ENCODE measurements at places on chromosomes 5 and 9.
A peak's percentile ranks its signal among the peaks of the same experiment; 100 is the strongest.

DNA sequence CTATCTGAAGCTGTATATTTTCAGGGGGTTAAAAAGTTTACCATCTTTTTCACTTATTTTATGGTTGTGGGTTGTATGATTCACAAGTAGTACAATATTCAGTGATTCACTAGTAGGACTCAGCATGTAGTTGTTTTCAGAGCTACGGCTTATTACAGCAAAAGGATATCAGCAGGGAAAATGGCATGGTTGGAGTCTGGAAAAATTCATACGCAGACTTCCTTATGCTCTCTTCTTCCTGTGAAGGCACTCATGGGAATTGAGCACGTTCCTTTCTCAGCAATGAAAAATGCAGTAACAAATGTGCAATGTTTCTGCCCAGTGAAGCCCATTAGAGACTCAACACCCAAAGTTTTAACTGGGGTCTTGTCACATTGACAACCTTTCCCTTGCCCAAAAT, 250.5 kb downstream of the KCNN2 start:
- DNase-seq = no peak

DNA sequence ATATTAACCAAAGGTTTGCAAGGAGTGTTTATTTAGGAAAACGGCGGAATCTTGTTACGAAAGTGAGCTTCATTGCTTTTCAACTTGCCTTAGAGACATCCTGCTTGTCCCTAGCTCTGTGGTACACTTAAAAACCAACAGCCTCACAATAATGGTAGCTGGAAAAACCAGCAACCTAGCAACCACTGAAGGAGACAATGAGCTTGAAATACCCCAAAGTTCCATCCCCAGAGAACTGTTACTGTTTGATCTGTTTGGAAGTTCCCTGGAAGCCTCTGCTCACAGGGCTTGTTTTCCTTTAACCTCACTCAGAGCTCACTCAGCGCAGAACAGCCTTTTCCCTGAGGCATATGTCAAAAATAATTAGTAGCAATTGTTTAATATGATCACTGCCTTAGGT, 43.2 kb downstream of the SH3TC2 start:
- no peak for DNase-seq

DNA sequence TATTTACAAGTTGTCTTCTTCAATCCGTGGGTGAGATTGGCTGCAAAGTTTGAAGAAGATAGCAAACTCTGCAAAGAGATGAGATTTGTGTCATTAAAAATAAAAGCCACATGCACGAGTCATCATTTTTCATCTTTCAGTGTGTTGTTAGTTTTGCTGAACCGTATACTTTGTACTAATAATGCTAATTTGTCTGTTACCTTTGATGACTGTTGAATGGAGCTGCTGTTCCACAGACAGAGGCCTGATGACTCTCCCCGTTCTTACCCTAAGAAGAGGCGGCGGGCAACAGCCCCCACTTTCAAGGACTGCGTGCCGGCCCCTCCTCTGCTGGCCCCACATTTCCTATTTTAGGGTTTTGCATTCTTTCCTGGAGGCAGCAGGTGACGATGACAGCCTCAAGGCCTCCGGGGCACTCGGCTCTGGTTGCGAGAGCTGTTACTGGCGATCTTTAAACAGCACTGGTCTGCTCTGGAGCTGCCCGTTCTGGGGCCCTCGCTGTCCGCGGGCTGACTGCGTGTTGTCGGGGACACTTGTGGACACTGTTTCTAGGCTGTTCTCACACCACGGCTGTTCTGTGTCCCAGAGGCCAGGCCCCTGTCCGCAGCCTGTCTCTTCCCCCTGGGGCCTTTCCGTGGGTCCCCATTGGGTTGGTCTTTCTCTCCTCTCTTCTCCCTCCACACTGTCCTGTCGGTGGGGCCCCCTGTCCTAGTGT, 35.1 kb downstream of the NDUFS6 start:
- DNase-seq = no peak

DNA sequence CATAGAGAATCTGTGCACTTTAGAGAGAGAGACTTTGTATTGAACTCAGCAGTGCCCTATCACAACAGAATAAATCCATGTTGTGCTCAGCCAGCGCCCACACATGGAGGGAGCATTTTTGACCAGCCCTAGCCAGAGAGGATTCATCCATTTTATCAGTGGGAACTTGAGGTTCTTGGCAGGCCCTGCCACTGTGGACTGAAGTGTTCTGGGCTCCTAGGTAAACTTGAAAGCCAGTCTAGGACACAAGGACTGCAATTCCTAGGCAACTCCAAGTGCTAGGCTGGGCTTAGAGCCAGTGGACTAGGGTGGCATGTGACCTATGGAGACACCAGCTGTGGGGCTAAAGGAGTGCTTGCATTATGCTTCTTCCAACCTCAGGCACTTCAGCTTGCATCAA, 523.5 kb downstream of the CDH12 start:
- no peak for DNase-seq

- no peak for DNase-seq
These were observed 182.7 kb downstream of the SMC2 start for GRCh38 chr9:104276709-104277245.

DNA sequence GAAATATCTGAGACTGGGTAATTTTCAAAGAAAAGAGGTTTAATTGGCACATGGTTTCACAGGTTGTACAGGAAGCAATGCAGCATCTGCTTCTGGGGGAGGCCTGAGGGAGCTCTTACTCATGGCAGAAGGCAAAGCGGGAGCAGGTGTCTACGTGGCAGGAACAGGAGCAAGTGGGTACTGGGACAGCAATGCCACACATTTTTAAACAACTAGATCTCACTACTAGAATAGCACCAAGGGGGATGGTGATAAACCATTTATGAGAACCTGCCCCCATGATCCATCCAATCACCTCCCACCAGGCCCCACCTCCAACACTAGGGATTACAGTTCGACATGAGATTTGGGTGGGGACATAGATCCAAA, 47.6 kb upstream of the HOMER1 start:
- DNase-seq = no peak

GRCh38 chr5:44935262-44935661, 126.5 kb downstream of the MRPS30 start:
- DNase-seq = no peak

- DNase-seq = no peak
These were observed 503.6 kb downstream of the SEMA5A start for GRCh38 chr5:9042241-9042640.

GRCh38 chr5:157046041-157046440, 12.9 kb downstream of the HAVCR1 start:
- no peak for DNase-seq

DNA sequence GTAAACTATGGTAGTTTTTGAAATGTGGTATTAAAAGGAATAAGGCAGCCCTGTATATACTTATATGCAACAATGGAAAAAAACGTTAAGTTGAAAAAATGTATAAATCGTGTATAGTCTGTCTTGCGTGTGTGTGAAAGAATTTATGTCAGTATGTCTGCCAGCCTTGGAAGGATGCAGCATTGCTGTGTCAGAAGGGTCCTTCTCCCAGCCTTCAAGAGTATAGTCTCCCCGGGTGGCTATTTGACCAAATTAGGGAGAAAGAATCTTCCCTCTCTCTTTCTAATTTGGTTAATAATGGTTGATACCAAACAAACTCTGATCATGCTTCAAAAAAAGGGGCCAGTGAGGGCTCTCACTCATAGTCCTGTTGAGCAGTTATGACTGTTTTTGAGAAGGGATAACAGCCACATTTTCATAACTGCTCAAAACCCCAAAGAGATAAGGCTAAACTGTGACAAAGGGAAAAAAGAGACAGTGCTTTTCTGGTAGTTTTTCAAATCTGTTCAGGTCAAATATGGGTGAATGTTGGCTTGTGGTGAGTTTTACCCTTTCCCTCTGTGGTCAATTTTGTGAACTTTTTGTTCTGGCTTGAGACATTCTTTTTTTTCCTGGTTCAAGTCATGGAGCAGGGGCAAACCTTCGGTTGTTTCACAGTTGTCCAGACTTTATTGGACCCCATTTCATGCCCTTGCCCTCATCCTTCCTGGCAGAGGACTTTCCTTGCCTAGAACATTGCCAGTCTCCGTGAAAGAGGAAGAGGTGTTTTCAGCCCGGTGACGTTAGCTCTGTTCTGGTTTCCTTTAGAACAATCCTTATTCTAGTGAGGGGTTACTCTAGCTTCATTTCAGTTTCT, 21.0 kb downstream of the SNX30 start:
- no peak for DNase-seq

DNA sequence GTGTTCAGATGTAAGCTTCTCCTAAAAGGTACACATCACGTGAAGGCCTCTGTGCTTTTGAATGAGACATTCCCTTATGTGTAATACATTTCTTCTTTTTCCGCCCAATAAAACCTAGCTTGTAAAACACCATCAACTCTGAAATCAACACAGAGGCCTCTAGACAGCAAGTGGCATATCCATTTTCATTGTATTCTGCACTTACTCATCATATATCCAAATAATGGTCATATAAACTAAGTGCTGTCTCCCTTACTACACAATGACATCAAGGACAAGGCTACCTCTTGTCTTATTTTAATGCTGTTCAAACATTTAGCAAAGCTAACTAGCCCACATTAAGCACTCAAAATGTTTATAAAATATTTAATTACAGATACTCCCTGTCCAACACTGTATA, 108.5 kb downstream of the ELAVL2 start:
- DNase-seq = no peak

GRCh38 chr5:95818181-95819147, 4.1 kb downstream of the GLRX start:
- DNase-seq = peak; percentile 49
